KBM-7 (cell line): ENCODE measurements at places on chromosomes 5 and 9.

DNA sequence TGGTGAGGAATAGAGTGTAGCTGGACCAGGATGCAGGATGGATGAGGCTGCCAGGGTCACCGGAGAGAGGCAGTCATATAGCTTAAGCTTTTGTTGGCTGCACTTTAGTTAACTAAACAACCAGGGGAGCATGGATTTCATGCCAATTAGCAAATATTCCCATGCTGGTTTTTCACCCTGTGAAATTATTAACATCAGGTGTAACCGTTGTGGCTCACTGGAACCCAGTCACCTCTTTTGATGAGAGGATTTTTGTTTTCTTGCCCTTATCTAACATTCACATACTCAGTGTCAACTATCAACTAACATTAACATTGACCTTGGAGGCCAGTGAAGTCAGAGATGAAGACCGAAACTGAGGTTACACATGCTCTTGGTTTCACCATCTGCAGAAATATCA lies 97.2 kb upstream of the BASP1 start:
- no peak for DNase-seq

DNA sequence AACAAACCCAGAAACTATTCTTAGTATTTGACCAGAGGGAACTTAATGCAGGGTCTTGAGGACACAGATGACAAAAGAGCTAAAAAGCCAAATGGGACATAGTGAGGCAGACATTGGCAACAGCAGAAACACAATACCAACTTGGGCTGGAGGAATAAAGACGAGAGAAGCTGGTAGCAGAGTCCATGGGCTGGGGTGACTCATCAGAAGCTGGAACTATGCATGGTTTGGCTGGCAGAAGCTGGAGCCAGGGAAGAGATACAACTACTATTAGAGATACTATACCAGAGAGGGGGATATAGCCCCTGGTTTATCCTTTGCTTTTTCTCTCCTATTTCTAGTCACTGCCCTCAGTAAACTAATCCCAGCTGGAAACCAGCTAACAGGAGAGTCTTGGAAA lies 29.2 kb upstream of the DPYSL3 start:
- no peak for DNase-seq

DNA sequence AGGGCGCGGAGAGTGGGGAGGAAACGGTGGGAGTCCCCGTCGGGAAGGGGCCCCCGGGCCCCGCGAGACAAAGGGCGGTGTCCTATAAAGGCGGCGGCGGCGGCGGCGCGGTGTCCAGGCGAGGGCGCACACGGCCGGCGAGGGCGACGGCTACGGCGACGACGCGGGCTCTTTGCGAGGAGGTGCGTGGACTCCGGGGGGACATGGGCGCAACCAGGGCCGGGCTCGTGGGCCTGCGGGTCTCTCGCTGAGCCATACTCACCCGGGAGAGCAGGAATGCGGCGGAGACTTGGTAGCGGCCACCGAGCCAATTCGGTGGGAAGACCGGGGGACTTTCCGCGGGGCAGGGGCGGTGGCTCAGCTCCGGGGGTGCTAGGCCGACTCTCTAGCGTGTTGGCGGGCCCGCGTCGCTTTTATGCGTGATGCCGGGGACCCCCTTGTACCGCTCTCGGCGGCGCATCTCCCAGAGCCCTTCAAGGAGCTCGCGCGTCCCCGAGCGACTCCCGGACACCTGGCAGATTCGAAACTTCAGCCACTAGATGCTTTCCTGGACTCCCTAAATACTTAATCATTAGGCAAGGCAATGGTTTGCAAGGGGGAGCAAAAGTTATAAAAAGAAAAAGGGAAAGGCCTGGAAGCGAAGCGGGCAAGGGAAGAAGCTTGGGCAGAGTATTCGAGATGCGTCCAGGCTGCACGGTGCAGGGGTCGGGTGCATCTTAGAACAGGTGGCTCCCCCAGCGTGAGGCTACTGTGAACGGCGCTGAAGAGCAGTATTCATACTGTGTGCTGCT lies 5.9 kb upstream of the TAL2 start:
- peak; percentile 50 for DNase-seq

GRCh38 chr9:137705443-137705863 lies 86.6 kb downstream of the EHMT1 start:
- no peak for DNase-seq

DNA sequence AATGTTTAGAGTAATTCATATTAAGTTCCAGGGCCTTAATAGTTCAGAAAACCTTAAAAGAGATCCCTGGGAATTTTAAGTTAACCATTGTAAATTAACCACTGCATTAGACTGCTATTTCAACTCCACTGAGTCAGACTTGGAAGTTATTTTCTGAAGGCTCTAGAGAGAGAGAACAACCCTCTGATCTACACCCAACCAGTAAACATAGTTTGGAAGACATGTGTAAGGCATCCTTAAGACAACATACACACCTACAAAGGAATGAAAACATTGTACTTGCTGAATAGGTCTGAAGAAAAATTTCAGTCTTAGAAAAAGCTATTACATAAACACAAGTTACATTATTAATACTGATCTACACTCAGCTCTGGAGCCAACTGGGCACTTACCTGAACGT lies 158.2 kb upstream of the FST start:
- no peak for DNase-seq

GRCh38 chr9:32384002-32384363 lies 460 bp upstream of the ACO1 start:
- DNase-seq: no peak

- DNase-seq: no peak
These were observed 333.8 kb upstream of the CTNND2 start for GRCh38 chr5:12237837-12238575.

- no peak for DNase-seq
These were observed 386.0 kb upstream of the KLF4 start for GRCh38 chr9:107875571-107875980.

GRCh38 chr5:71862507-71863060 lies 143.5 kb downstream of the CARTPT start:
- DNase-seq: no peak

DNA sequence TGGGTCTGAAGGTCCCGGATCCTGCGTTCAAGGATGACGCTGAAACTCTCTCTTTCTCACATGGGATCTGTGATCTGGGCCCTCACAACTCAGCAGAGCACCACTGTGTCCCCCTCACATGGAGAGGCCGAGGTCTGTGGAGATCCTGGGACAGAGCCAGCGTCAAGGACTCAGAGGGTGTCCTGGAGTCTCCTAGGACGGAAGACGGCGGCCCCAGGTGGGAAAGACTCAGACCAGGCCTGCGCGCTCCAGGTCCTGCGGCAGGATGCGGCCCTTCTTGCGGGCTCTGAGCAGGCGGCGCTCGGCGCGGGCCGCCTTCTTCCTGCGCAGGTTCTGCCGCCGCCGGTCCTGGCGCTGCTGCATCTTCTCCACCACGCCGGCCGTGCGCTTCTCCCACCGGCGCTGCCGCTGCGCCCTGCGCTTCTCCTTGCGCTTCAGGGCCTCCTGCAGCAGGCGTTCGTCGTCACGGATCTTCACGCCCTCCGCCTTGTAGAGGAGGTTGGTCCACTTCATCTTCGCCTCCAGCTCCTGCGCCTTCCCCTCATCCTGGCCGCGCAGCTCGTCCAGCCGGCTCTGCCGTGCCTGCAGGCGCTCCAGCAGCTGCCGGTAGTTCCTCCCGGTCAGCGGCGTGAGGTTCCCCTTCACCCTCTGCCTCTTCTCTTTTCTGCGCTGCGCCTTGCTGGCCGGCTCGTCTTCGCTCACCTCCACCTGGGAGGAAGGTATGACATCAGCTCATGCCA lies 4.2 kb downstream of the SURF6 start:
- no peak for DNase-seq

DNA sequence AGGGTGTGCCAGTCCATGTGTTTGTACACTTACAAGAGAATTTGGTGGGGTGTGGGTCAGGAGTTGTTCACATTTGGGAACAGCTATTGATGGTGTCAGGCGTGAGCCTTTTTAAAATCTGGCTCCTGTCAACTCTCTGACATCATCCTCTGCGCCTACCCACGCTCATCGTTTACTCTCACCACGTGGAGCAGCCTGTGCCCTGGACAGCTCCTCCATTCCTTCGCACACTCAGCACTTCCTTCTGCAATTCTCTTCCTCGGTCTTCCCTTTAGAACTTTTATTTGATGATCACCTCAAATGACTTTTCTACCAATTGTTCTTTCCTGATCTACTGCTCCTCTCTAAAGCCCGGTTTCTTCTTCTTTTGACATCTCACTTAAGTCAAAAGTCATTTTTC lies 42.1 kb upstream of the GNAQ start:
- peak; percentile 62 for DNase-seq

DNA sequence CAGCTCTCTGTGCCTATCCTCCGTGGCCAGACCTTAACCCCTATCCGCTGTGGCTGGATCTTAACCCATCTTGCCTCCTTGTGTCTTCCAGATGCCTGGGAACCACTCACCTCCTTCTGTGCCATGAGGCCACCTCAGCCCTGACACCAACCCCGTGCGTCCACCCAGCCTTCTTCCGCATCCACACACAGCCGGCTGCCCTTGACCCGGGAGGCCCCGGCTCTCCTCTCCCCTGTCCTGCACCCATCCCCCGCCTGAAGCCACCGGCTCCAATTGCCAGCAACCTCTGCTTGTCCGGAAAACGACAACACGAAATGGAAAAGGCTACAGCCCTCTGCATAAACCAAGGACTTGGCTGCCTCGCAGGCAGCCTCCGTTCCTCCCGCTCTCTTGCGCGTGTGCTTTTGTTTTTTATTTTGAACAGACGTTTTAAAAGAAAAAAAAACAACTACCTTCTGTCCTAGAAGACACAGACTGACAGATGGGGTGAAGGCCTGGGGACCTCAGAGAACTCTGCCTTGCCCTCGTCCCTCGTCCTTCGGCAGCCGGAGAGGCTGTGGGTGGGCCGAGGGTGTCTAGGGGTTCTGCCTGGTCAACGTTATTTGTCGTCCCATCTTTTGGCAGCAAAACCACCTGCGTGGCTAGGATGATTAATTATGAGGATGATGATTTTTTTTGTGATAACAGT lies 32.5 kb upstream of the HMCN2 start:
- no peak for DNase-seq

DNA sequence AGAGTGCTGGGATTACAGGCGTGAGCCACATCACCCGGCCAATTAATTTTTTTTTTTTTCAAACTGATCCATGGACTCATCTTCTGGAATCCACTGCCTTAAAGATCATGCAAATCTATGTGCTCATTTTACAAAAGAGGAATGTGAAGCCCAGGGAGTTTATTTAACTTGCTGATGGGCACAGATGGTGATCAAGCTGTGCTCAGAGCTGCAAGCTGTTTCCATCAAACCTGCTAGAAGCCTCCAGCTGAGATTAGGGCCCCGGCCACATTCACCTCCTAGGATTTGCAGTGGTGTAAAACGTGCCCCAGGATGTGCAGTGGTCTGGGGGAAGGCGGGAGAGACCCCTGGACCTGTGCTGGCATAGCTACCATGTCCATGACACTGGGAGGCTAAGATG lies 56.1 kb upstream of the TUT7 start:
- DNase-seq: no peak

GRCh38 chr5:159951387-159951786 lies 35.1 kb downstream of the ADRA1B start:
- DNase-seq: no peak

GRCh38 chr9:78697618-78698017 lies 400.7 kb downstream of the PSAT1 start:
- DNase-seq: no peak

- DNase-seq: no peak
These were observed 294.8 kb downstream of the AOPEP start for GRCh38 chr9:95021166-95021886.

- no peak for DNase-seq
These were observed 25.0 kb upstream of the SNX2 start for GRCh38 chr5:122749886-122750285.

- DNase-seq: no peak
These were observed 28.8 kb downstream of the FRMD3 start for GRCh38 chr9:83509402-83509801.

- no peak for DNase-seq
These were observed 11.5 kb downstream of the CXXC5 start for GRCh38 chr5:139659695-139660101.

- no peak for DNase-seq
These were observed 34.1 kb upstream of the EFNA5 start for GRCh38 chr5:107704681-107705401.

- DNase-seq: no peak
These were observed 57.8 kb downstream of the PARP8 start for GRCh38 chr5:50724262-50724661.

DNA sequence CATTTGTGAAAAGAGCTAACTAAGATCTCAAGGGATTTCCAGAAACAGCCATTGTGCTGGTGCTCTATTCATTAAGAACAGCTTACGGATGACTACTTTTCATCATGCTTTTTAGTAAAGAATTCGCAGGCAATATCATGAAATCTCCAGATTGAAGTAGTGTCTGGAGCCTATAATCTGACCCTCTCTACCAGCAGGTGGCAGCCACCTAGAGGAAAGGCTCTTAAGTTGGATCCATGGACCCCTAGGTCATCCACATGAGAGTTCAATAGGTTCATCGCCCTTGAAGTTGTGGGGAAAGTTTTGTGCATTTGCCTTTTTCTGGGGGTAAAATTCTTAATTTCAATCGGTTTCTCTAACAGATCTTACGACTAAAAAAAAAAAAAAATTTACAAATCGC lies 82.3 kb downstream of the SLC1A3 start:
- peak; percentile 51 for DNase-seq

DNA sequence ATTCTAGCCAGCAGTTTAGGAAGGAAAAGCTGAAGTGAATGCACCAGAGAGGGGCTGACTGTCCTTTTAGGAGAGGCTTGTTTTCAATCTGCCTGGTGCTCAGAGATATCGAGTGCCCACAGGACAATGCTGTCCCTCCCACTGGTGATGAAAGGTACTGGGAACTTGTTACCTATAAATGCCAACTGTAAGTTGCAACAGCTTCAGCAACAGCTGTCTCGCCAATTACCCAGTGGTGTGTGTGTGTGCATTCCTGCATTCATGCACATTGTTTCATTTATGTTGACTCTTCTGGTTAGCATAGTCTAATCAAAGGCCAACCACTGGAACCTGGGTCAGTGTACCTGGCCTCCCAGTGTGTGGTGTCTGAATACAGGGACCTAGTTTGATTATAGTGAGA lies 161.1 kb downstream of the CSNK1G3 start:
- no peak for DNase-seq

DNA sequence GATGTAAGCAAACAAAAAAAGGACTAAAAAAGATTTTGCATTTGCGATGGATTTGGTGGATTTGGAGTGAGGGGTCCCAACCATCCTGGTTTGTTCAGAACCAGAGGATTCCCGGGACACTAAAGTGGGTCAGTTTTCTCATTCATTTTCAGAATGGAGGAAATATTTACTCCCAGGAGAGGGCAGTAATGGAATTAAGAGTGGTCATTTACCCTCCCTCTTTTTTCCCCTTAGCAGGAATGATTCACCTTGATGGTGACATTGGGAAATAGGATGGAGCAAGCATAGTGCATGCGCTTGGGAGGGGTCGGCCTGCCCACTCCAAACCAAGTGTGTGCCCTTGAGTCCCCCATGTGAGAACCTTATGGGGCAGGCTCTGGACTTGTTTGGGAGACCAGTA lies 164.2 kb upstream of the PUM3 start:
- DNase-seq: no peak

GRCh38 chr5:50856401-50857119 lies 190.1 kb downstream of the PARP8 start:
- DNase-seq: peak; percentile 5
